ENCODE measurements at places on chromosomes 6 and 20.

- DNase-seq: no peak
Observed at GRCh38 chr6:95685822-95686221, 108.5 kb downstream of the MANEA start.

DNA sequence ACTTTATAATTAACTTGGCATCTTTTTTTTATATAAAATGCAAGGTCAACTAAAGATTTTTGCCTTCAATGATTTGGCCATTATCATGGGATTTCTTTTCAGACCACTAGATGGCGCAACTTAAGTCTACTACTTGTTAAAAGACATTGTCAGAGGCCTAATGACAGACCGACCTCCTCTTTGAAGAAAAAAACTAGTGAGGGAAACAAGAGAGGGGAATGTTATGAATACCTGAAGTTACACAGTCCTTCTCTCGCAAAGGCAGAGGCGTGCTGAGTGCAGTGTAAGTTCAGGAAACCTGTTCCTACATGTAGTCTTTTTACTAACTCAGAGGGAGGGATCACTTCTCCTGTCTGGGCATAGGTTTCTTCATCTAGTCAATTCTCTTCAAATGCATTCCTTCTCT lies 9.3 kb downstream of the TRAPPC3L start:
- DNase-seq: peak; percentile 5

DNA sequence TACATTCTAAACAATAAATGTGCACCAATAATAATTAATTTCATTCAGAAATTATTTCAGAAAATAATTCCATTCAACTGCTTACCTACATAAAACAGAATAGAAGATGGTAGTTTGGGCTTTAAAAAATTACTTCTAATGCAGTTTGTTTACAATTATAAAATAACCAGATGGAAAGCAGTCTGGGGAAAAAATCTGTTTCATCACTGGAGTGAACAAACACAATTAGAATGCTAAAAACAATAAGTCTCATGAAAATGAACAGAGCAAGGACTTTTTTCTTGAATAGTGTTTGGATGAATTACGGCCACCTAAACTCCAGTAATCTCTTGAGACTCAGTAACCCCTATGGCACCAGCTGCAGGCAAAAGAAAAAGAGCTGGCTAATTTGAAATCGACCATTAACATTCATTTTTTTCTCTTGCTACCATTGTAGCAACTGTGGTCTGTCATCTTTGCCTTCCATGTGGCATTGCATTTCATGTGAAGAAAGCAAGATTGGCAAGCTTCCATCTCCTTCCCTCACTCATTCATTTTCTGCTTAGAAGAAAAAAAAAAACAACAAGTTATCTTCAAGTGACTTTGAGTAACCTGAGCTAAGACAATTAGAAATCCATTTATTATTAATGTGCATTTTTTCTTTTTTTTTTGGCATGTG lies 88.4 kb upstream of the CEP85L start:
- DNase-seq: no peak

- no peak for DNase-seq
Observed at GRCh38 chr6:139003751-139004150, 15.7 kb upstream of the REPS1 start.

GRCh38 chr6:165663377-165663735 lies 315 bp upstream of the PDE10A start:
- no peak for DNase-seq

- DNase-seq: no peak
Observed at GRCh38 chr6:129992881-129993280, 25.5 kb upstream of the L3MBTL3 start.

DNA sequence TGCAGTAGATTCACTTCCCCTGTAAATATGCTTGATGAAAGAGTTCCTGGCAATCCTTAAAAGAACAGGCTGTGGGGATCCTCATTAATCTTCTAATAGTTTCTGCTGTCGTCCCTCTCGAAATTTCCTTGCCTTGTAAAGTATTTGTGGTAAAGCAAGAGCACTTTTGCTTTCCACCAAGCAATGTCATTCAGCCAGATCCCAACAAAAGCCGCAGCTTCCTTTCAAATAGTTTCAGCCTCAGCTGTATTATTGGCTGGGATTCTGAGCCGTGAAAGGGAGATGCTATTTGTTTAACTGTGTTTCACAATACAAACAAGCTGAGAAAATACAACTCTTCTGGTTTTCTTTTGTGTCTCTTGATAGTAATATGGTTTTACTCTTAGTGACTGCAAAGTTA lies 48.9 kb upstream of the EPHA7 start:
- no peak for DNase-seq

- no peak for DNase-seq
Observed at GRCh38 chr6:156378853-156379252, 398.3 kb upstream of the ARID1B start.

DNA sequence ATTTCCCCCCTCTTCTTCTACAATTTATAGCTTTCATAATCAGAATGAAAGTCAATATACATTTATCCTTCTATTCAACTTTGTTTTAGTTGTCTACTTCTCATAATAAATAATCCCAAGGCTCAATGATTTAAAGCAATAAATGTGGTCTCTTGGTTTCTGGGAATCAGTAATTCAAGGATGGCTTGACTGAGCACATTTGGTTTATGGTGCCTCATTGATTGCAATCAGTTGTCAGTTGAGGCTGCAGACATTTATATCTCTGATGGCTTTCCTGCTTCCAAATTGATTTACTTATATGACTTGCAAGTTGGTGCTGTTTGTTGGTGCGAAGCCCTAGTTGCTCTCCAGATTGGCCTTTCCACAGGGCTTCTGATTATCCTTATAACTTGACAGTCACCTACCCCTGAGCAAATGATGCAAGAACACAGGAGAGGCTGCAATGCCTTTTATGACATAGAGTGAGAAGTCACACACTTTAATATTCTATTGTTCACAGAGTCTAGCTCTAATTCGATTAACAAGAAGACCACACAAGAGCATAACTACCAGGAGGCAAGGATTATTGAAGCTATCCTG lies 2.7 kb upstream of the CRISP1 start:
- DNase-seq: no peak

DNA sequence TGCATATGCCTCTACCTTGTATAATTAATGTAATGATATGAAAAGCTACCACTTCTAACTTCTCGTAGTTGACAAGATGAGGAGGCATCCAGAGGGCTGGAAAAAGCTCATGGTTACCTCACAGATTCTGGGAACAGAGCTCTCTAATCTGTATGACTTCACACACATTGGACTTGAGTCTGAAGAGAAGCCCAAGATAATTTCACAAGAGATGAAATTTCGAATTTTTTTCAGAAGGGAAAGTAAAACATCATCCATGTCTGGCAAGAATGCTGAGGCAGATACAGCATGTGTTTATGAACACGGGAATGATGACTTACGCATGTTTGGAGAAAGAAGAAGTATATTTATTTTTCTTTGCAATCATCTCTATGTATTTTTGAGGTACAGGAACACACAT lies 141.8 kb upstream of the TENT5A start:
- DNase-seq: no peak

GRCh38 chr6:169791721-169792131 lies 40.3 kb downstream of the ERMARD start:
- no peak for DNase-seq

GRCh38 chr6:158958504-158959386 lies 41.3 kb downstream of the RSPH3 start:
- no peak for DNase-seq

GRCh38 chr6:36897609-36898008 lies 11.9 kb downstream of the C6orf89 start:
- DNase-seq: no peak

DNA sequence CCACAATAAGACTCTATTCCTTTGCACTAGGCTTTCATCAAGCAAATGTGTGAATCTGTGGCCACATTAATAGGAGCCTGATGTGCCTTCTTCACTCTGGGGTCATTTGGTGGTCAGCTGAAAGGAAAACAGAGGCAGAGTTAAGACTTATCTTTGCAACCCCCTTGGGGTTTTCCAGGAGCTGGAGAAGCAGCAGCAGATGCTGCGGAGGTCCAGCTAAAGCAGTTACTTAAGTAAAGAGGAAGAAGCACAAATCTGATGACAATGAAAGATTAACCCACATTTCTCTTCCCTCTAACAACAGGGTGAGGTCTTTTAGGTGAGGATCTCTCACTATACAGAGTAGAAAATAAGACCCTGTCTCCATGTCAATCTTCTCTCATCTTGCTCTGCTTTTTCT lies 45.4 kb upstream of the QKI start:
- DNase-seq: no peak

- no peak for DNase-seq
Observed at GRCh38 chr6:53944543-53944942, 149.7 kb downstream of the LRRC1 start.
